GM12892 (cell line): ENCODE measurements at places on chromosomes 1 and 21.

DNA sequence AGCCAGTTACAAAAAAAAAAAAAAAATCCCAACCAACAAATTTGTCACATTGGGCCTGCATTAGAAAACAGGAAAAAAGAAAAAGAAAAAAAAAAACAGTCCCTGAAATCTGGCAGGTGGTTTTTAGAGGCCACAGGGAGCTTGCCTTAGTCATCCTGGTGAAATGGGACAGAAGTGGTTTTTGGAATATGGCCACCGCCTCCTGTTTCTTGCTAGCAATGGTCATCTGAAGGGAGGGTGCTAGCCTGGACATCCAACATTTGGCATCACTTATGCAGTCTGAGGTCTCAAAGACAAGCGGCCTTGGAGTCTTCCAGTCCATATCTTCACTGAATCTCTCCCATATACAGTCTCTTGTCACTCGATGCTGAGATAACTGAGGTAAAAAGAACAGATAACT, 20.1 kb upstream of the NKAIN1 start:
- no peak for DNase-seq

DNA sequence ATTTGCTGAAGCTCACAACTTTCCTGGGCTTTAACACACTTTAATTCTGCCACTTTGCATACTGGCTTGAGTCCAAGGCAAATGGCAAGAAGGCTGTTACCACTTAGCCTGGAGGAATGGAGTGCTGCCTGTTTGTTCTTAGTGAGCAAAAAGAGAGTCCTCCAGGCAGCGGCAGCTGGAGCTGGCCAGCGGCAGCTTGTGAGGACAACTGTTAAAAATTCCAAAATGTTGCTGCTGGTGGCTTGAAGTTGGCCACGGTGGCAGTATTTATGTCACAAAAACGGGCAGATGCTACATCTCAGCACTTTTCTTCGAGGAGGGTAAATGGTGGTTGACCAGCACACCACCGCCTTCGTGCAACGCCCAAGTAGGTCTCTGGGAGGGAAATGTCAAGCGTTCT, 27.3 kb downstream of the STPG1 start:
- DNase-seq: no peak

- DNase-seq: no peak
These were observed 96.9 kb downstream of the COP1 start for GRCh38 chr1:176110203-176110602.

DNA sequence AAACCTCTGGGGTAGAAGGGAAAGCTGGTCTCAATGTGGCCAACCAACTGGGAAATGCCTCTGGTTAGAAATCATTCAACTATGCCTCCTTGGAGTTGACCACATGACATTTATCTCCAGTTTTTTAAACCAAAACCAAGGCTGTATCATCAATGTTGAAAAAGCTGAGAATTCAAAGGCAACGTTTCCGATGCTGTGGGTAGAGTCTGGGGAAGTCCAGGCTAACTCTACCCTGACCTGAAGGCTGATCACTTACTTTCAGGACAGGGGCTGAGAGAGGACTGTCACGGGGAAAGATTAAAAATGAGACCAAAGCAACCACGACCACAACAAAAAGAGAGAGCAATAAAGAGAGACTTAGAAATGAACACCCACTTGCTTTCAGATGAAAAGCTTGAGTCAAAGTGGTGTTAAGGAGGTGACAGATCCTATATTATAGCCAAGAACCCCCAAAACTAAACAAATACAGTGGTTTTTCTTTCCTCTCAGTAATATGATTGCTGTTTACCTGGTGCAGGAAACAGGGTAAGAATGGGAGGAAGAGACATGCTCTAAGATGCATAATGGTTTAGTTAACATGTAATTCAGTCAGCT, 90.8 kb upstream of the TNFSF4 start:
- DNase-seq: peak; percentile 11

GRCh38 chr1:200150721-200151120, 123.2 kb downstream of the NR5A2 start:
- no peak for DNase-seq

DNA sequence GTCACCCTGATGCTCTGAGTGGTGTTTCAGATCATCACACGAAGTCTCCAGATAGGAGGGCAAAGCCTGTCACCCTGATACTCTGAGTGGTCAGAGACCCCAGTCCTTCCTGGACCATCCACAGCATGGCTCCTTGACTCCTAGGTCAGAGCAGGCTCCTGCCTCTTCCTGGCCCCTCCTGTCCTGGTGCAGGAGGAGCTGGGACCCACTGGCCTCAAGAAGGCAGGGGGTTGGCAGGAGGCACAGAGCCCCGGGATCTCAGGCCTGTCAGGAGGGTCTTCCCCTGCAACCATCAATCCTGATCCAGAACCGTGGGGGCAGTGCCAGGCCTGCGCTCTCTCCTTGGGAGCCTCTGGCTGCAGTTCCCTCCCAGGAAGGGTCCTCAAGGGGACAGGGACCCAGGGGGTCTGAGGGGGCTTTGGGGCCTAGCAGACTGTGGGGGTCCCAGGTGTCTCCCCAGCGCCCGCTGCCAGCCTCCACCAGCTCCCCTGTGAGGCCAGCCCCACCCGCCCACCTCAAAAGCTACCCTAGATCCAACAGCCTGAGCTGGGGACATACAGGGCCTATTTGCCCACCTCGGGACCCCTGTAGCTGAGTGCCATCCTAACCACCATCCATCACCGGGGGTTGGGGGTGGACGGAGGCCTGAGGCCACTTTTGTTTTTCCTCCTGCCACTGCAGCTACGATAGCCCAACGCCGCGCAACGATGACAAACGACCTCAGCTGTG, 27.5 kb downstream of the COL6A1 start:
- no peak for DNase-seq

DNA sequence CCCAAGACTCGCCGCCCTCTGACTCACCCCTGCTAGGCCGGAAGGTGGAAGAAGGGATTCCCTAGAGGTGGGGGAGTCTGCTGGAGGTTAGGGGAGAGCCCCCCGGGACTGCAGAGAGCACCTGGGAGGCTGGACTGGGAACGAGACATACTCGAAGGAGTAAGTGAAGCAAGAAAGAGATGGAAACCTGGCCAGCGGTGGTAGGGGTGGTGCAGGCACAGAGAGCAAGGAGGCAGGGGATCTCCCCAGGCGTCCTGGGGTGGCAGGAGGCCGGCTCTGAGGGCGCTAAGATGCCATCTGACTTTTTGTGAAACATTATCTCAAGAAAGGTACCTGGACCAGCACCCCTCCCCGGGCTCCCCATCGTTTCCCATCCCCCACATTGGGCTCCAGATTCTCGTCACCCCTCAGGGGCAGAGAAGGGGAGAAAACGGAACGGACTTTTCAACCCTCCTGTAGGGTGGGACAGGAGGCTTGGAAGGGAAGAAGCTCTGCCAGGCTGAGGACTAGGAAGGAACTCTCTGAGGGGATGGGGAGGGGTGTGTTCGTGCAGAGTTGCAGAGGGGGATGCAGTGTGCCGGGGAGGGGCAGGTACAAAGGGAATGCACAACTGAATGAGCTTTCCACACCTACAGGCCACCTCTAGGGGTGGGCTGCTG, 708 bp downstream of the CHRNB2 start:
- DNase-seq: no peak

GRCh38 chr1:185058876-185059275, 13.5 kb downstream of the RNF2 start:
- DNase-seq: no peak

DNA sequence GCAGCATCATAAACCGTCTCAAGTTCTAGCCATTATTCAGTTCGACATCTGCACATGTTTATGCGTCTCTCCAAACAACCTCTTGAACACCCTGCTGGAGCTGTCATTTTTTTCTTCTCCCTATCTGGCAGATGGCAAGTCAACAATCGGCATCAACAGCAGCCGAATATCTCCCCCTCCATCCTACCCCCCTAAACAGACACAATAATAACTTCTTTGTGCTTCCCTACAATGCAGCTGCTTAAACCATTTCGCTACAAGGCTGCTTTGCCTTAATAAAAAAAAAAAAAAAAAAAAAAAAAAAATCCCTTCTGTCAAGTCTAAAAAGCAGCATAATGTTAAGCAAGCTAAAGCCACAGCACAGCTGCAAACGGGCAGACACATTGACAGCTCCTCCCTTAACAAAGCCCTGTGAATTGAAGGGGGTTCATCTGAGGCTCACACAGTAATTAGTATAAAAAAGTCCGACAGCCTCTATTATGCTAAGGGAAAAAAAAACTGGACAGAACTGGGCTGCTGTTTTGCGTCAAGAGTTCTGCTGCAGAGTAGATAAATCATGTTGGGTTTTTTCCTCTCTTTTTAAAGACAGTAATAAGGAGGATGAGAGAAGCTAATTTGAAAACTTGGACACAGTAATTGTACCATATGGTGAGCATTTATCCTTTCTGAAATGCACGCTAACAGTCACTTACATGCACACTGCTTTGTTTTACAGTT, 136.4 kb downstream of the AKT3 start:
- no peak for DNase-seq

DNA sequence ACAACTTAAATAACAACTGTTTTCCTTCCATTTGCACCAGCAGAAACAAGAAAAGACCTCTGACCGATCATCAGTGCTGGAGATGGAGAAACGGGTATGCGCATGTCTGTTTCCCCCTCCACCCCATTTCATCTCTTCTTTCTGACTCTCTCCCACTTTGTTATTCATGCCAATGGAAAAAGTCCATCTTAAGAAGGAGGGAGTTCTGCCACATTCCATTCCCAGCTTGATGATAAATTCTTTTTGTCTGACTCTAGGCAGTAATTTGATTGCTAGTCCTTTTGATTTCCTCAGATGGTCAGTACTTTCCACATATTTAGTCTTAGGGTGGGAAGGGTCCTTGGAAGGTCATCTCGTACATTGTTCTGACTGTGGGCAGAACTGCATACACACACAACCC, 142.5 kb downstream of the SYT2 start:
- no peak for DNase-seq

DNA sequence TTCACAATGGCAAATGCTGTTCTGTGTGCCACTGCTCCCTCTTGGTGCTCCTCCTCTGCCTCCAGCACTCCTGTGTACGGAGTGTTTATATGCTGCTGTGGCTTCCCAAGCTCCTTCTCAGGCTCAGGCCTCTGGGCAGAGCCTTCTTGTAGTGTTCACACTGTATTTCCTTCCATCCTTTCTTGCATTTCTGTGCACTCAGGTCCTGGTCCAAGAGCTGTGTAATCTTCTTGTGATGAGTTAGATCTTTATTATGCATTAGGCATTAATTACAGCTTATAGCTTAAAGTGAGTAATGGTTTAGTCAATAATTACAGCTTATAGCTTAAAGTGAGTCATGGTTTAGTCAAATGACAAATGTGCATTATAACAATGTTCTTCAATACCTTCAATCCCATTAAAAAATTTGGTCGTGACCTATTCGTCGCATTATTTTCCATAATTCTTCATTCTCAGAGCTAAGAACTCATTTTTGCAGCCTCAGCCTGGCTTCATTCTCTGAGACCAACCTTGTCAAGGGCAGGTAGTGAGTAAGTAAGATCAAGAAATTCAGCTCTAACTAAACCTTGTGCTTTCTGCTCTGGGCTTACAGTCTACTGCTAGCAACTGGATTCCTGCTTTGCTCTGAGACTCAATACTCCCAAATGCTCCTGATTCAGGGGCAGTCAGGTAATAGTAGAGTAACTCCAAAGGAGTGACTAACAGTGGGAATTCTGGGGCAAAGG, 154.5 kb upstream of the SPAG17 start:
- no peak for DNase-seq

GRCh38 chr1:113125517-113125916, 52.5 kb downstream of the LRIG2 start:
- no peak for DNase-seq

DNA sequence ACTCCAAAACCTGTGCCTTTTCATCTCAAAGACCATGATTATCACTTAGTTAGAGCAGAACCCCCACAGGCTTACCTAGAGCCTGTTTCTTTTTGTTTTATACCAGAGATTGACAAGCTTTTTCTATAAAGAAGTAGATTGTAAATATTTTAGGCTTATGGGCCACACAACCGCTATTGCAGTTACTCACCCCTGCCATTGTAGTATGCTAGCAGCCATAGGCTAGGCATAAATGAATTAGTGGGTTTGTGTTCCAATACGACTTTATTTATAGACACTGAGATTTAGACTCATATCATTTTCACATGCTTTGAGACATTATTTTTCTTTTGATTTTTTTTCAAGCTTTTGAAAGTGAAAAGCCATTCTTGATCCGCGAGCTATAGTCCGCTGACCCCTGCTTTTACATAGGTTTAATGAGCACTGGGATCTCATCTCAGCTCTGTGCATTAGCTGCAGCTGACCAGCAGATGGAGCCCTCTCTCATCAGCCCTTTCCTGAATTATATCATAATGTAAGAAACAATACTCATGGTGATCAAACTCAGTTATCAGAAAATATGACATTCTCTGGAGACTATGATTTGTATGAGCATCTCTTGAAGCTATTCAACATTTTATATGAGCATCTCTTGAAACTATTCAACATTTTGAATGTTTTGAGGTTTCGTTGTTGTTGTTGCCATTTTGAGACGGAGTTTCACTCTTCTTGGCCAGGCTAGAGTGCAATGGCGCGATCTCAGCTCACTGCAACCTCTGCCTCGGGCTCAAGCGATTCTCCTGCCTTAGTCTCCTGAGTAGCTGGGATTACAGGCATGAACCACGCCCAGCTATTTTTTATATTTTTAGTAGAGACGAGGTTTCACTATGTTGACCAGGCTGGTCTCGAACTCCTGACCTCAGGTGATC, 111.9 kb upstream of the L1TD1 start:
- DNase-seq: no peak

- DNase-seq: no peak
These were observed 957.0 kb downstream of the NCAM2 start for GRCh38 chr21:21955204-21955603.

DNA sequence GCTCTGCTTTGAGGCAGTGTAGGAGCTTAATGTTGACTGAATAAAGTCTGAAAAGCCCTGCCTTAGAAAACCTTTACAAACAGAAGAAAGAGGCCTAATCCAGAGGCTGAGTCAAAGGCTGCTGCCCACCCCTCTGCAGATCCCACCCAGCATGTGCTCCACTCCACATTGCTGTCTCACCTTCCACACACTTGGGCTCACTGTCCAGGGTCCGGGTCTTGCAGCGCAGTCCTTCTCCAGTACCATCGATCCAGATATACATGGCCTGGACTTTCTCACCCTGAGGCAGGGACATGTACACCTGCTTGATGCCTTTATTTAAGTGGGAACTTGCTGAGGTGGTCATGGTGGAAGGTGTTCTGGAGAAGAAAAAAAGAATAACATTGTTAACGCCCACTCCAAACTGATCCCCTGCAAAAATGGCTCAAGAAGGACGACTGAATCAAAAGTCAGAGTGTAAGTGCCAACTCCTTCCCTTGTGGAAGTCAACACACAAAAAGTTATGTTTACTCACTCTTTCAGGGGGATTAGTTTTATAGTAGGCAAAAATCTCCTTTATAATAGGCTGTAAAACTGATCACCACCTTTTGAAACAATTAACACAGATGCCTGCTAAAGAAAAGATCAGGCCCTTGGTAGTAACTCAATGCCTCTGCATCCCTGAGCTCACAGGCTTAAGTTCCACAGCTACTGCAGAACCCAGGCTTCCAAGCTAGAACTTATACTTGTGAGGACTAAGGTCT, 3.0 kb downstream of the GLUL start:
- DNase-seq: no peak

- no peak for DNase-seq
These were observed 1.0 kb downstream of the F11R start for GRCh38 chr1:161019751-161020495.
